CD8-positive, alpha-beta T cell (primary cell): ENCODE measurements at places on chromosomes 12 and 14.

DNA sequence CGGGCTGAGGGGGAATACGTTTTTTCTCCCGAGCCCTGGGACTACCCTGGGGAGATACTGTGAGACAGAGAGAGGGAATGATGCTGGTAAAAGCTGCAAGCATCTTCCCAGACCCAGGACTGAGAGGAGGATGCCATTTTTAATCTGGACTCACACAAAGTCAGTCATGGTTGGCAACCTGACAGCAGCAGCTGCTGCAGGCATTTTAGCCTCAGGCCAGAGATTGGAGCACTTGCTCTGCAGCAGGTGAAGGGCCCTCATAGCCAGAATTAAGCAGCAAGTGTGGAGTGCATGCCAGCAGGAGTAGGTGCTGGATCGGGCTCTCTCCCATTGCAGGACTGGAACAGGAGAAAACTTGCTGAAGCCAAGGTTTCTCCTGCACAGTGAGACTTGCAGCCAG lies 361.1 kb upstream of the CLEC14A start:
- no peak for DNase-seq

DNA sequence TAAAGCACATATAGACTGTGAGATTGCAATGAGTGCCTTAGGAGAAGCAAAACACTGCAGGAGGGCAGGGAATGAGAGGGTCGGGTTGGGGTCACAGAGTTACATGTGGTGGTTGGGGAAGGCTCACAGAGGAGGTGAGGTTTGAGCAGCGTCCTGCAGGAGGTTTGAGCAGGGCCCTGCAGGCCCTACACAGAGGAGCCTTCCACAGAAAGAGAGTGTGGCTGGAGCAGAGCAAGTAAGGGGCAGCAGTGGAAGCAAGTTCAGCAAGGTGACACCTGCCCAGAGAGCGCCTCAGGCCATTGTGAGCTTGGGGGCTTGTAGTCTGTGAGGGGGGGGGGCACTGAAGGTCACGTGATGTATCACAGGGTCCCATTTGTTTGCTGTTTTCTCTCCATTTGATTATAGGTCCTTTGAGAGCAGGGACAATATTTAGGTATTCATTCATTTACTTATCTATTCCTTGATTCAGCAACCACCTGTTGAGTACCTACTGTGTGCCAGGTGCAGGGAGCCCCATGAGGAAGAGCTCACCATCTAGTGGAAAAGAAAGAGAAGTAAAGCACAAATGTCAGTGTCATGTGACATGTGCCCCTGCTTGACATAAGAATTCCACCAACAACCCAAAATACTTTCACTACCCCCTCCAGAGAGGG lies 56.6 kb downstream of the GALNT16 start:
- no peak for DNase-seq

DNA sequence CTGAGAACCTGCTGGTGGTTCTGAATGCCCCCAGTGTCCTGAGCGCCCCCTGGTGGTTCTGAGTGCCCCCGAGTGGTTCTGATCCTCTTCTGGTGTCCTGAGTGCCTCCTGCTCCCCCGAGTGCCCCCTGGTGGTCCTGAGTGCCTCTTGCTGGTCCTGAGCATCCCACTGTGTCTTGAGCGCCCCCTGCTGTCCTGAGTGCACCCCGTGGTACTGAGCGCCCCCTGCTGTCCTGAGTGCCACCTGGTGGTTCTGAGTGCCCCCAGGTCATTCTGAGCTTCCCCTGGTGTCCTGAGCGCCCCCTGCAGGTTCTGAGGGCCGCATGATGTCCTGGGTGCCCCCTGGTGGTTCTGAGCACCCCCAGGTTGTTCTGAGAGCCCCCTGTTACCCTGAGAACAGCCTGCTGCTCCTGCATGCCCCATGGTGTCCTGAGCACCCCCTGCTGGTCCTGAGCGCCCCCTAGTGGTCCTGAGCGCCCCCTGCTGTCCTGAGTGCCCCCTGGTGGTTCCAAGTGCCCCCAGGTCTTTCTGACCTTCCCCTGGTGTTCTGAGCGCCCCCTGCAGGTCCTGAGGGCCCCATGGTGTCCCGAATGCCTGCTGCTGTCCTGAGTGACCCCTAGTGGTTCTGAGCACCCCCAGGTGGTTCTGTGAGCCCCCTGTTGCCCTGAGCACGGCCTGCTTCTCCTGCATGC lies 1165.4 kb downstream of the TMEM121 start:
- DNase-seq: peak; percentile 77

GRCh38 chr14:70359076-70359424 lies 433 bp downstream of the COX16 start:
- DNase-seq: no peak

- DNase-seq: no peak
Measured at GRCh38 chr12:122740351-122740750, 9.7 kb upstream of the HCAR1 start.

DNA sequence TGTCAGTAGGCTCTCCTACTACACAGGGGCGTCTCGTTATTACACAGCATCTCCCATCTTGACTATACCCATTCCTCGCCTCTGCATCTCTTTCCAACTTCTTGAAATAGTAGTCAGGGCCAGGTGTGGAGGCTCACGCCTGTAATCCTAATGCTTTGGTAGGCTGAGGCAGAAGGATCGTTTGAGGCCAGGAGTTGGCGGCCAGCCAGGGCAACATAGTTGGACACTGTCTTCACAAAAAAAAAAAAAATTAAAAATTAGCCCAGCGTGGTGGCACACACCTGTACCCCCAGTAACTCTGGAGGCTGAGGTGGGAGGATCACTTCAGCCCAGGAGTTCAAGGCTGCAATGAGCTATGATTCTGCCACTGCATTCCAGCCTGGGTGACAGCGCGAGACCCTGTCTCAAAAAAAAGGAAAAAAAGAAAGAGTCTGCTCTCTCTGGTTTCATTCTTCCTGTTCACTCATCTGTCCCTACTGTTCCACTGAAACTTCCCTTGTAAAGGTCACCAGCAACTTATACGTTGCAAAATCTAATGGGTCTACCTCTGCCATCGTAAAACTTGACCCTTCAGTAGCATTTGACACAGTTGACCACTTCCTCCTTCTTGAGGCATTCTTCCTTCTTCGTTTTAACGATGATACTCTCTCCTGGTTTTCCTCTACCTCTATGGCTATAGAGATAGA lies 41.0 kb upstream of the PTGR2 start:
- DNase-seq: no peak

DNA sequence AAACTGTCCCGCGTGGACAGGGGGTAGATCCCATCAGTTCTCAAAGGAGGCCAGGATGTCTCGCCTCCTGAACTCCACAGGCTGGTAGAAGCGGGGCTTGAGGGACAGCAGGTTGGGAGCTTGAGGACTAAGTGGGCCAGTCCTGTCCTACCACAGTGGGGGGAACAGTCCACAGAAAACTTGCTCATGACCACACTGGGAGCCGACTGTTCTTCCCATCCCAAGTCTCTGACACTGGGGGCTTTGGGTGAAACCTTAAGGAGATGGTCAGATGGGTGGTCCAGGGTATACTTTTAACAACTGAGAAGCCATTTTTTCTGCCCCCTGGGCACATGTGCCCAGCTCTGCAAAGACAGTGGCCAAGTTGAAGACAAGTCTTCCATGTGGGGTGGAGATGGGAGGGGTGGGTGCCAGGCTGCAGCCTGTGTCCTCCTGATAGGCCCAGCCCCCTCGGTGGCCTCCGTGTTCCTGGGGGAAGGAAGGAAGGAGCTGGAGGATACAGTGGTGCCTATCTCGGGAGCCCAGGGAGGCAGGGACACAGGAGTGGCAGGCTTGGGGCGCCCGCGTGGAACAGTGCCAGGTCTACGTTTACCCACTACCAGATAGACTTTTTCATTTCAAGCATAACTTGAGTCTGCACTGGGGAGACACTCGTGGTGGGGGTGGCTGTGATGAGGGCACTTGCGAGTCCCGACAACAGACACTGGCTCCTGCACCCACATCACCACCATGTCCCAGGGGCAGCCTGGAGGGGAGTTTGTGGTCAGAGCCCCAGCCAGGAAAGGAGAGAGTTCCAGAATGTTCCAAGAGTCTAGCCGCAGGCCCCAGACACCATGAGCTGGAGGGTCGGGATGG lies 14.7 kb downstream of the RHOF start:
- no peak for DNase-seq

DNA sequence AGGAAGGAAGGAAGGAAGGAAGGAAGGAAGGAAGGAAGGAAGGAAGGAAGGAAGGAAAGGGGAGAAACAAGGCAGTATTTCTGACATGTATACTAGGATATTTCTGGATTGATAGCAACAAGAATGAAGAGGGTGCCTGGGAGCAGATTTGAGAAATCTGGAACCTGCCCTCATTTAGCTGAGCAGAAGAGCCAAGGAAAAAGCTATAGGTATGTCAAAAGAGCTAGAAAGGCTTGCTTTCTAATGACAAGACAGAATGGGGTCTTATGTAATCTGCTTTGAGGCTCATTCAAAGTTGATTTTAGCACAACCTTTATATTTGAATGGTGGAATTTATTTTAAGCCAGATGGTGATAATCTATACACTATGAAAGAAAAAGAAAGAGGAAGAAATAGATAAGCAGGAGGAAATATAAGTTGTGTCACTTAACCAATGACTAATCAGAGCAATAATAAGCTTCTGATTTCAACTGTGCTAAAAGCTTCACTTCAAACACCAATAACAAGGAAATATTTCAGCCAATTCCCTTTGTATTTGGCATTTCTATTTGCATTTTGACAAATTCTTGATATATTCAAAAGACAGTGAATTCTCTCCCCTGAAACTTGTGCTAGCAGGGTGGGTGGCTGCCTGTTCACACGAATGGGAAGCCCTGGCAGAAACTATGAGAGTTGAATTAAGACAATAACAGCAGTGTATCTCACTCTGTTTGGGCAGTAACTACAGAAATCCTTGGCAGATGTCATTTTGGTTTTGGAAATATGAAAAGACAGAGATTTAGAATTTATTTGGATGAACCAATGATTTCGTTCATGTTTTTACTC lies 76.3 kb upstream of the FLRT2 start:
- DNase-seq: no peak

- DNase-seq: no peak
Measured at GRCh38 chr12:116299665-116300328, 22.3 kb upstream of the MED13L start.

- DNase-seq: no peak
Measured at GRCh38 chr12:131365821-131366260, 345.0 kb upstream of the SFSWAP start.

DNA sequence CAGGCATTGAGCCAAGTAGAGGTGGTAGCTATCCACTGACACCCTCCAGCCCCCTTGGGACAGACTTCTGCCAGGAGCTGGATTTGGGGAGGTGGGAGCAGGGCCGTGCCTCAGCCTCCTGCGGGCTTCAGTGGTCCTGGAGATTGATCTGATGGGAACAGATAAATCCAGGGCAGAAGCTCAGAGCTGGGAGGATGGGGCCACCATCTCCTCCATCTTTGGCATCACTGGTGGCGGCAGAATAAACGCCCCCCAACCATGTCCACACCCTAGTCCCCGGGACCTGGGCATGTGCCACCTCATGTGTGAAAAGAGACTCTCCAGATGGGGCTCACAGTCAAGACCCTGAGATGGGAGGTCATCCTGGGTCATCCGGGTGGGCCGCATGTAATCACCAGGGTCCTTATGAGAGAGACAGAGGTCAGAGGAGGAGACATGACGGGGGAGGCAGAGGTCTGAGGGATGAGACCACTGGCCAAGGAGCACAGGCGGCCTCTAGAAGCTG lies 209.6 kb upstream of the RTL1 start:
- DNase-seq: no peak

DNA sequence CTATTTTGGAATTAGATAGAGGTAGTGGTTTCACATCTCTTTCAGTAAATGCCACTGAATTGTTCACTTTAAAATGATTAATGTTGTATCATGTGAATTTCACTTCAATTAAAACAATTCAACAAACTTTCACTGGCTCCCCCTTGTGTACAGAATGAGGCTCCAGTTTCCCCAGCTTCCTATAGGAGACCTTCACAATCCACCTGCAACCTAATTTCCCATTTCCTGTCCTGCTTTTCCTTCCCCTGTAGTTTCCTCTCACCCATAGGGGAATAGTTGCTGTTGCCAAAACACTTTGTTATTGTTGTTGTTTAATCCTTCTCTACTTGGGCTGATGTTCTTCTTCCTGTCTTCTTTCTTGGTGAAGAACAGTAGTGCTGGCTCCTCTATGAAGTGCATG lies 59.8 kb downstream of the NPAS3 start:
- no peak for DNase-seq
